Endothelial cell of umbilical vein (primary cell): ENCODE measurements at places on chromosomes 4 and X. TPM values are rescaled to one million over a fixed set of nuclear protein-coding genes. Genes with fewer than 3 reads are reported as not detected.
A peak's percentile ranks its signal among the peaks of the same experiment; 100 is the strongest.

DNA sequence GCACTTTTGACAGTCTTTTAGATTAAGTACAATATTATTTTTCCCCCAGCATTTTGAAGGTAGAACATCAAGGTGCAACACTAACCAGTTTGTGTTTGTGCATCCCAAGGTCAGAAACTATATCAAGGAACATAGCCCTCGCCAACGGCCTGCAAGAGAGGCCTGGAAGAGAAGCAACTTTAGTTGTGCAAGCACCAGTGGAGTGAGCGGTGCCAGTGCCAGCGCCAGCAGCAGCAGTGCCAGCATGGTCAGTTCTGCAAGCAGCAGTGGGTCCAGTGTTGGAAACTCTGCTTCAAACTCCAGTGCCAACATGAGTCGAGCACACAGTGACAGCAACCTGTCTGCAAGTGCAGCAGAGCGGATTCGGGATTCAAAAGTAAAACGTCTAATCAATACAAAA, 21.7 kb downstream of the FAM199X start:
- DNase-seq, result no peak
- H3K36me3 ChIP-seq, result peaks cover 7% of the 10 kb centered on the region
- no peaks in the 10 kb centered on the region for H3K4me1 ChIP-seq

- no peaks in the 10 kb centered on the region for H3K36me3 ChIP-seq
- H3K27me3 ChIP-seq, result no peaks in the 10 kb centered on the region
- H3K4me1 ChIP-seq, result no peaks in the 10 kb centered on the region
- no peak overlapping the region for H3K27ac ChIP-seq
Measured at GRCh38 chr4:61772126-61772525, 572.0 kb downstream of the ADGRL3 start.

GRCh38 chr4:107718351-107718965, 1.6 kb downstream of the PAPSS1 start:
- H3K27me3 ChIP-seq, result no peaks in the 10 kb centered on the region
- no peak for DNase-seq
- peak overlapping the region; percentile 92 for H3K4me3 ChIP-seq
- no peaks in the 10 kb centered on the region for H3K36me3 ChIP-seq
- H3K4me1 ChIP-seq, result peaks cover 10% of the 10 kb centered on the region
- H3K27ac ChIP-seq, result no peak overlapping the region

- peaks cover 3% of the 10 kb centered on the region for H3K4me1 ChIP-seq
- no peaks in the 10 kb centered on the region for H3K36me3 ChIP-seq
- no peak overlapping the region for H3K27ac ChIP-seq
Measured at GRCh38 chrX:40748977-40749376, 13.6 kb upstream of the MED14 start.

DNA sequence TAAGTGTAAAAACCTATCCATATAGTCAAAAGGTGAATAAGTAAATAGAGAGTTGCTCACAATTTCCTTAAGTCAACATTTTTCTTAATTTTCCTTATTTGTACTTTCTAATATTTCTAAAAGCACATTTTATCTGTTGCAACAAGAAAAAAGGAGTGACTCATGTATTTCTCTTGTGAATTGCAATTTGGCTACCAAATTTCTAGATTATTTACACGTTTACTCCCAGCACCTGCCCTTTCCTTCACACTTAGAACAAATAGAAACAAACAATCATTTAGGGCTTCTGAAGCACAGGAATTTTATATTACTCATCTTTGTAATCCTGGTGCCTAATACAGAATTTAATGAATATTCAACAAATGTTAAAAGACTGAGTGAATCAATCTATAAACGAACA, 22.2 kb downstream of the BTC start:
- no peak for DNase-seq
- peaks cover 15% of the 10 kb centered on the region for H3K4me1 ChIP-seq
- no peaks in the 10 kb centered on the region for H3K36me3 ChIP-seq
- no peak overlapping the region for H3K4me3 ChIP-seq
- no peaks in the 10 kb centered on the region for H3K27me3 ChIP-seq

DNA sequence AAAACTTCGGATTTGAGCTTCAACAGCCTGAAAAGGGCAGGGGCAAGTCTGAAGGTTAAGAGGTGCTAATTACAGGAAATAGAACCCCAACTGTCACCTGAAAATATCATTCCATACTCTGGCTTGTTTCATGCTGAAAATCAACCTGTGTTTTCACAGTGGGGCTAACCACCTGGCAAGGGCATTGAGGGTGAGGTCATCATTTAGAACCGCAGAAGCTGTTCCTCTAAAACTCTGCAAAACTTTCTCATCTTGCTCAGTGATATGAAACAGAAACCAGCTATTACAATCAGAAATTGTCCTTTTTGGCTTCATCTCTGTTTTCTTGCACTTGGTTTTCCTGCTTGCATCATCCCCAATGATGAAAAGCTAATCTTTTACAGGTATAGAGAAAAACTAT, 247.6 kb downstream of the DCLK2 start:
- H3K4me1 ChIP-seq, result peaks cover 9% of the 10 kb centered on the region
- no peak for DNase-seq
- no peak overlapping the region for H3K4me3 ChIP-seq
- H3K36me3 ChIP-seq, result no peaks in the 10 kb centered on the region

CRLF2 gene
- not detected in 2 replicates for total RNA-seq

- H3K36me3 ChIP-seq, result no peaks in the 10 kb centered on the region
- H3K27me3 ChIP-seq, result no peaks in the 10 kb centered on the region
Measured at GRCh38 chr4:100742045-100742444, 224.2 kb upstream of the EMCN start.

NWD2 gene
- total RNA-seq, result not detected in 2 replicates

- no peak for DNase-seq
- no peaks in the 10 kb centered on the region for H3K36me3 ChIP-seq
- H3K4me1 ChIP-seq, result no peaks in the 10 kb centered on the region
Measured at GRCh38 chr4:52201715-52202114, 150.6 kb downstream of the SPATA18 start.

SPARCL1 gene
- not detected in 2 replicates for total RNA-seq

DNA sequence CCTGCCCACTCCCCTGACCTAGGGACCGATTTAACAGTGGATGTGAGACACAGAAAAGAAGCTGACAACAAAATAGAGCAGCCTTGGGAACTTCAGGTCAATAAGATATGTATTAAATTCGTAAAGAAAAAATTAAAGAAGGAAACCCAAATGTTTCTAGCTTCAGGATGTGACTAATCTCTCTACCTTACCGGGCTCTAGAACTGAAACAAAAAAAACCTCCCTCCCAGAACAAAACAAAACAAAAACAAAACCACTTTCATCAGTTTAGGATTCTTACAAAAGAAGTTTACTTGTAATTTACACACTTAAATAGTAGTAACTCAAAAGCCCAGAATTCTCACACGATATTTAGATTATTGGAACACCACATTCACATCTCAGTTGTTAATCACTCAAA, 185.8 kb upstream of the RPS6KA3 start:
- no peaks in the 10 kb centered on the region for H3K27me3 ChIP-seq
- H3K36me3 ChIP-seq, result no peaks in the 10 kb centered on the region
- no peak for DNase-seq
- peaks cover 13% of the 10 kb centered on the region for H3K4me1 ChIP-seq

DNA sequence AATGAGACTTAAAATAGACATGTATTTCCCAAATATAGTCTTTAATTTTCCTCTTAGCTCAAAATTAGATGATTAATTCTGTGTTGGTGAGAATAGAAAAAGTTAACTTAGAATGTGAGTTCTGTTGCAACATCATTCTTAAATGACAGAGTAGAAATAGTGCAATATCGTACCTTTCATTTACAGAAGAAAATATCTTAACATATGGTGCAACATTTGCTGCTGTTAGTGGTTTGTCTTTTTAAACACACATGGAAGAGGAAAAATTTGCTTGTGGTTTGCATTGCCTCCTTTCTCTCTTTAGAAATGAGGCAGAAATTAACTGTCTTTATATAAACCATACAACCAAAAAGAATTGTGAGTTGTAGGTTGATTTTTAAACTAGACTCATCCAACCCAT, 39.3 kb upstream of the FHDC1 start:
- no peaks in the 10 kb centered on the region for H3K4me1 ChIP-seq
- no peaks in the 10 kb centered on the region for H3K27me3 ChIP-seq
- H3K36me3 ChIP-seq, result no peaks in the 10 kb centered on the region
- no peak overlapping the region for H3K4me3 ChIP-seq

GRCh38 chr4:183610033-183610432, 49.0 kb downstream of the RWDD4 start:
- DNase-seq, result no peak
- H3K4me3 ChIP-seq, result no peak overlapping the region
- H3K4me1 ChIP-seq, result no peaks in the 10 kb centered on the region
- no peak overlapping the region for H3K27ac ChIP-seq
- no peaks in the 10 kb centered on the region for H3K27me3 ChIP-seq

DNA sequence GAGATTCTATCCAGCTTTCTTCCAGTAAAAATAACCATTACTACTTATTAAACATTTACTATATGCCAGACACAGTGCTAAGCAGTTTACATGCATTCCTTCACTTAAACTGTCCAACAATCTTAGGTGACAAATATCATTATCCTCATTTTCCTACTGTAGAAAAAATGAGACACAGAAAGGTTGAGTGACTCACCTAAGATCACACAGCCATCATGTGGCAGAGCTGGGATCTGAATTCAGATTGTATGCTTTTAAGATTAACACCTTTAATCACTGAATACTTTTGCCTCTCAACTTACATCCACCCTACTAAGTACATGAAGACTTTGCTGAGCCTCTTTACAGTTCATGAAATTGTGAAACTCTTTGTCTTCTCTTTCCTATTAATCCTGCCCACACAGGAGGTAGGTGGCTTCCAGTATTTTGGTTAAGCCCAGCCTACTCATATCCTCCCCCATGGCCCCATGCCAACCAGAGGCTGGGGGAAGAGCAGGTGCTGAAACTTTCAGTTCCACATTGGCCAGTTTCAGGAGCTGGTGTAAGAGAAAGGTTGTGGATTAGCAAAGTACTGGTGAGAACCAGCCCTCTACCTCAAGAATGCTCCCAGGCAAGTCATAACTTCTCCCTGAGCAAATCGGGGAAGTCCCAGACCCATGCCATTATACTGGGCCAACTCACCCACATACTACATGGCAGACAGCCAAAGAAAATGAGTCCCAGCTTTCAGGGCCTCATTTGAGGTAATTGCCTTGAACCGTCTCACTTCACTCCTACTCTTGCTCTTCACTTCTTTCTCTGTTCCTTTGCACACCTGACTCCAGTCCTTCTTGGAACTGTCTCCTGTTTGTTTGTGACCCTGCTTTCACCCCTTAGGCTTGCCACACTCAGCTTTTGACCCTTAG, 211.1 kb downstream of the GUCY2F start:
- H3K27me3 ChIP-seq, result no peaks in the 10 kb centered on the region
- H3K4me1 ChIP-seq, result no peaks in the 10 kb centered on the region
- H3K4me3 ChIP-seq, result no peak overlapping the region
- DNase-seq, result no peak
- no peak overlapping the region for H3K27ac ChIP-seq
- H3K36me3 ChIP-seq, result no peaks in the 10 kb centered on the region

OTC gene
- total RNA-seq, result not detected in 2 replicates

GRCh38 chr4:56739066-56739777, 58.1 kb upstream of the HOPX start:
- DNase-seq, result no peak
- H3K36me3 ChIP-seq, result no peaks in the 10 kb centered on the region
- H3K27ac ChIP-seq, result no peak overlapping the region
- H3K4me1 ChIP-seq, result no peaks in the 10 kb centered on the region

- H3K27ac ChIP-seq, result no peak overlapping the region
- no peaks in the 10 kb centered on the region for H3K27me3 ChIP-seq
Measured at GRCh38 chr4:153409412-153409811, 56.7 kb upstream of the TMEM131L start.

GRCh38 chr4:89617317-89617716, 219.6 kb downstream of the SNCA start:
- no peaks in the 10 kb centered on the region for H3K4me1 ChIP-seq
- H3K4me3 ChIP-seq, result no peak overlapping the region
- no peak overlapping the region for H3K27ac ChIP-seq
- DNase-seq, result no peak
- no peaks in the 10 kb centered on the region for H3K27me3 ChIP-seq

GRCh38 chr4:101020956-101021355, 326.4 kb downstream of the PPP3CA start:
- peak overlapping the region; percentile 88 for H3K27ac ChIP-seq
- no peak overlapping the region for H3K4me3 ChIP-seq
- peak; percentile 94 for DNase-seq
- no peaks in the 10 kb centered on the region for H3K36me3 ChIP-seq
- peaks cover 35% of the 10 kb centered on the region for H3K4me1 ChIP-seq

GLUD2 gene
- 0.33 and 0.53 TPM in 2 replicates for total RNA-seq

DNA sequence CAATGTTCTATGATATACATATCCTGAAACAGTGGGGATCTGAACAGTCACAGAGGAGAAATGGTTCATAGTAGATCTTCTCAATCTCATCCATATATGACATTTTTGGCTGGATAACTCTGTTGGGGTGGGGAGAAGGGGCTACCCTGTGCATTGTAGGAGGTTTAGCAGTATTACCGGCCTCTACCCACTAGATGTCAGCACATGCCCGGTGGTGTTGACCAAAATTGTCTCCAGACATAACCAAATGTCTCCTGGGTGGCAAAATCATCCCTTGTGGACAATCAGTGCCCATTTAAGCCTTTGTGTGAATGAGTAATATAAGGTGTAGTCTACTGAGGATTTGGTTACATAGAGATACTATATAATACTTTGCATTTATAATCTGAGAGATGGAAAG, 89.9 kb downstream of the PLS3 start:
- peak; percentile 31 for DNase-seq
- H3K36me3 ChIP-seq, result peaks cover 11% of the 10 kb centered on the region
- H3K4me3 ChIP-seq, result no peak overlapping the region
- no peak overlapping the region for H3K27ac ChIP-seq

DNA sequence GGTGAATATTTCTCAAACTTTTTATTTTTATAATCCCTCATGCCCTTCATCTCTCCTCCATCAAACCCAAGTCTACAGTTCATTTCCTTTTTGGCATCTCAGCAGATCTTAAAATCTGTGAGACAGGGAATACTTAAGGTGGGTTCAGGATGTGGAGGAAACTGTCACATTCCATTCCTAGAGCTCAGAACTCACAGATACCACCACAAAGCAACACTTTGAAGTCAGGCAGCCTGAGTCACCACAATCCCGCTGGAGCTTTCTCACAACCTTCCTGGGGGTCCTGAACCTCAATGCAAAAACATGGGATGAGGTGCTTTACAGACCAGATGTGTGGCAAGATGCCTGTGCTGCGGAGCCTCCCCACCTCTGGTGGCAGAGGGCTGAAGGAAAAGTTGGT, 63.2 kb downstream of the HHIP start:
- peaks cover 12% of the 10 kb centered on the region for H3K36me3 ChIP-seq
- DNase-seq, result peak; percentile 87
- peak overlapping the region; percentile 91 for H3K27ac ChIP-seq
- peaks cover 69% of the 10 kb centered on the region for H3K4me1 ChIP-seq
- no peaks in the 10 kb centered on the region for H3K27me3 ChIP-seq

DNA sequence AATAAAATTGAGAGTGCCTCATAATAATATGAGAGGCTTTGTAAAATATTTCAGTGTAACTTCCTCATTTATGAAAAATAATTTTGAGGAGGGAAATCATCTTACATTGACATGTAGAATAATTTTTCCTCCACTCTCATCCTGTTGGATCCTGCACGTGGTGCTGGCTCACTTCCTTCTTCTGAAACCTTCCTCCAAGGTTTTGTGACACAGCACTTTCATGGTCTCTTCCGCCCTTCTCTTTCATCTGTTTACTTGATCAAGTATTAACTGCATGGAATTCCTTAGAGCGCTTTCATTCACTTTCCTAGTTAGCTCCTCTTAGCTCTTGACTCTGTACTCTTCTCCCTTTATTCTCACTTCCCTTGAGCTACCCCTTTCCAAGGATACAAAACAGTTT, 246.5 kb downstream of the RAPGEF2 start:
- H3K36me3 ChIP-seq, result peaks cover 9% of the 10 kb centered on the region
- no peak overlapping the region for H3K27ac ChIP-seq
- no peaks in the 10 kb centered on the region for H3K27me3 ChIP-seq
- H3K4me3 ChIP-seq, result no peak overlapping the region
- no peak for DNase-seq
- peaks cover 5% of the 10 kb centered on the region for H3K4me1 ChIP-seq

- peaks cover 18% of the 10 kb centered on the region for H3K4me1 ChIP-seq
- no peaks in the 10 kb centered on the region for H3K36me3 ChIP-seq
- H3K27me3 ChIP-seq, result no peaks in the 10 kb centered on the region
Measured at GRCh38 chr4:26812049-26812714, 48.5 kb upstream of the STIM2 start.
